Inflammatory macrophage treated with lipopolysaccharide for 4 hours (primary cell): ENCODE measurements at places on chromosomes 12 and 14.

DNA sequence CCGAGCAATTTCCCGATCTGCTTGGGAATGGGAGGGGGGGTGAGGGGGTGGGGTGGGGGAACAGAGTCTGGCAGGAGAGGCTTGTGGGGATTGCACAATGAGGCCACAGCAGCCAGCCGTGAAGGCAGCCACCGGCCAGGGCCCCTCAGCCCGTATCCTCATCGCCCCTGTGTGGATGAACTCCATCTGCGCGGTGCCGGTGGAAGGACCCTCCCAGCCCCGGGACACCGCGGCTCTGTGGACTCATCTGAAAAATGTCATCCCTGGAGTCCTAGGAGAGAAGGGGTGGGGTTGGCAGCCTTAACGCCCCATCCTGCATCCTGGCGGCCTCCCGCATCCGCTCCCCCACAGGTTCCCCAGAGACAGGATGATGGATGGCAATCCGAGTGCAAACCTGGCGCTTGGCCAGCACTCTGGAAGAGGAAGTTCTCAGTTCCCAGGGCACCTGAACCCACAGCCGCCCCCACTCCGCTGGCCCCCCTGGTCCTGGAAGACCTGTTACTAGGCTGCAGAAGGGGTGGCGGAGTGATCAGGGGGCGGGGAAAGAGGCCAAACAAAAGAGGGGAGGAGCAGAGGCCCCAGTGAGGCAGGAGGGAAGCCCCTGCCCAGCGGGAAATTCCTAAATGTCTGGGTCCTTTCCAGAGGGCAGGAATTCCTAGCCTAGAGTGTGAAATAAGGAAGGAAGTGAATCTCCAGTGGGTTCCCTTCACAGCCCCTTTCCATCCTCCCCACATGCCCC lies 1.2 kb upstream of the TNFAIP2 start:
- DNase-seq: peak; percentile 83

DNA sequence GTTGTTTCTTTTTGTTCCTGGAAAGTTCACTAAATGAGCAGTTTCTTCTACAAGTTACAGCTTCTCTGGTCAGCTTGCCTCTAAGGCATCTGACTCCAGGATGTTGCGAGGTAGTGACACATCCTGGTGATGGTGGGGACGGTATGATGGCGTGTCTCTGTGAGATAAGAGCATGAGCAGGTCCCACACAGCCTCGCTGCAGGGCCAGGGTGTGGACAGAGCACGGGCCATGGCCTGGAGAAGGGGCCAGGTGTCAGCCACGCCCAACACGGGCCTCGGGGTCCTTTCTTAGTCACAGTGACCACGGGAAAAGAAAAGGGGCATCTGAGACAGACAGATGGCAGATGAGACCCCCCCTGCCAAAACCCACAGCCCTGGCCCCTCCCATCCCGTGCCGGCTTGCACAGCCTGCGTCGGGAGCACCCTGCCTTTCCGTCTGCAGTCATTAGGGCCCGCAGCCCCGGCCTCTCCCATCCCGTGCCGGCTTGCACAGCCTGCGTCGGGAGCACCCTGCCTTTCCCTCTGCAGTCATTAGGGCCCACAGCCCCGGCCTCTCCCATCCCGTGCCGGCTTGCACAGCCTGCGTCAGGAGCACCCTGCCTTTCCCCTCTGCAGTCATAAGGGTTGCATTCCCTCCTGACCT lies 79.3 kb upstream of the DYNC1H1 start:
- DNase-seq: no peak

DNA sequence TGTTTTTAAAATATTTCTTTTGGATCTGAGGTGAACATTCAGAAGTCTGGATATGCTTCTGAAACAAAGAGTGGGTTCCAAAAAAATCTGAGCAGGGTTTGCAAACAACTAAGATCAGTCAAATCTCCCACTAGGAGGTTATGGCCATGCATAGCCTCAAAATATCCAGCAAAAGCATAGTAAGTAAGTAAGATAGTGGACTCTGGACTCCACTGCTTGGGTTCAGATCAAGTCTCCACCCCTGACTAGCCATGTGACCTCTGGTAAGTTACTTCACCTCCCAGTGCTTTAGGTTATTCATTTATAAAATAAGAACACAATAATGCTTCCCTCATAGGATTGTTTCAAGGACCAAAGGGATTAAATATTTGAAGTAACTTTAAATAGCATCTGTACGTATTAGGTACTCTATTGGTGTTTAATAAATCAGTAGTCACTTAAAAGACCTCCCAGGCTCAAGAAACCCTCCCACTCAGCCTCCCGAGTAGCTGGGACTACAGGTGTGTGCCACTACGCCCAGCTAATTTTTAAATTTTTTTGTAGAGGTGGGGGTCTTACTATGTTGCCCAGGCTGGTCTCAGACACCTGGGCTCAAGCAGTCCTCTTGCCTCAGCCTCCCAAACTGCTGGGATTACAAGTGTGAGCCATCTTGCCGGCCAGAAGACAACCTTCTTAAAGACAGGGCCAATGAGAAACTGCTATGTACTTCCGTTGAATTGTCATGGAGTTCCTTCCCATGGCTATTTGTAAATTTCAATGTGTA lies 95.7 kb upstream of the SOX5 start:
- no peak for DNase-seq

DNA sequence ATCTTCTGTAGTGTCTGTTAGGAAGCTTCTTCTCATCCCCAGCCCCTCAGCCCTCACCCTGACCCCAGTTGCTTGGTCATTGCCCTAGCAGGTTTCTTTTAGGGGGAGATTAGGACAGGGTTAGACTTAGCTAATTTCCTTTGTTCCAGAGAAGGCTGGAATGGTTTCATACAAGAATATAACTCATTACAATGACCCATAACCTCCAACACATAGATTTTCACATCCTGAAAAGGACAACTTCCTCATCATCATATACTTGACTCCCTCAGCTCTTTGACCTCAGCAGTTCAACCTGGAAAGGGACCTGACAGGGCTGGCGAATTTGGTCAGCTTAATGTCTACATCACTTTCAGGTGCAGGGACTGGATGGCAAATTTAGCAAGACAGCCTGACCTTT lies 8.0 kb upstream of the BHLHE41 start:
- DNase-seq: peak; percentile 63

- DNase-seq: no peak
These were observed 139.2 kb downstream of the PDZRN4 start for GRCh38 chr12:41327096-41327895.

DNA sequence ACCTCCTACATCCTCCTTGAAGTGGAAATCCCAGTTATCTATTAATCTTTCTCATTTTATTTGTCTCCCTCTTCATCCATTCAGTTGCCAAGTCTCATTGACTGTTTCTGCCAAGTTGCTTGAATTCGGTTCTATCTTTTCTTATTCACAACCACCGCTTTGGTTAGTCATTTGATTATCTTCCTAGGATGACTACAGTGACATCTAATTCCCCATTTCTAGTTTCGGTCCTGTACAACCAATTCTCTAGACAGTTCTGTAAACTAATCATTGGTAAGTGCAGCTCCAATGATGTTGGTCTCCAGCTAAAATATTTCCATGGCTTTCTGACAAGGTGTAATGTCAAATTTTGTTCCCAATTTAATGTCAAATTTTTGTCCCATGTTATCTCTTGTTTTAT lies 220.1 kb downstream of the ADAMTS20 start:
- no peak for DNase-seq

GRCh38 chr12:116478243-116478773 lies 80.9 kb upstream of the MAP1LC3B2 start:
- no peak for DNase-seq

DNA sequence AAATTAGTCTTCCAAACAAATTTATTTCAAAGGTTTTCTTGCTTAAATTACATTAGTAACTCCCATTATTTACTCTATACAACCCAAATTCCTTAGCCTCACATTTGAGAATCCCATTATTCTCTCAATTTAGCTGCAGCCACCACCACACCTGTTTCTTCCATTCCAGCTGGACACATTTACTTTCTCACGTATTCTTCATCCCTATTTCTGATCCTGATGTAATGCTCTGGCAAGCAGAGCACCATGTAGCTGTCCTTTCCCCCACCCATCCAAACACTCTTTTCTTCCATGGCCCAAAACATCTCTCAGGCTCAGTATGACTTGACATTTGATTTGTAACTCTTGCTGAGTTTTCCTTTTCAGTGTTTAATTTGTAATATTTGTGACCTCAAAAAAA lies 240.2 kb upstream of the CLEC14A start:
- DNase-seq: no peak

DNA sequence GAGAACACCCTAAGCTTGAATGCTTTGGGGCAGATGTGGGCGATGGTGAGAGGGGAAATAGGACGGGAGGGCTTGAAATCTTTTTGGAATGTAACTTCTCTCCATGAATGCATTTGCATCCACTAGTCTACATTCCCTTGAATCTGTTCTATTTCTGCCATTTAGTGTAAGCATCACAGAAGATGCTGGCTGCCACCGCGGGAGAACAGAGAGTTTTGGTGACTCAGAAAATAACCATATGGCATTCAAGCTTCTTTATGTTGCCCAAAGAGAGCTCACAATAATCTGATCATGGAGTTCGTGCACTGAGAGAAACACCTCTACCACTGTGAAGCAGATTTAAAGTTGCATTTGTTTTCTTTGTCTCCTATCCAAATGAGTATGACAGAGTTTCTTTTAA lies 52.6 kb upstream of the OTX2 start:
- no peak for DNase-seq

- DNase-seq: no peak
These were observed 26.9 kb downstream of the JAG2 start for GRCh38 chr14:105141486-105142281.

DNA sequence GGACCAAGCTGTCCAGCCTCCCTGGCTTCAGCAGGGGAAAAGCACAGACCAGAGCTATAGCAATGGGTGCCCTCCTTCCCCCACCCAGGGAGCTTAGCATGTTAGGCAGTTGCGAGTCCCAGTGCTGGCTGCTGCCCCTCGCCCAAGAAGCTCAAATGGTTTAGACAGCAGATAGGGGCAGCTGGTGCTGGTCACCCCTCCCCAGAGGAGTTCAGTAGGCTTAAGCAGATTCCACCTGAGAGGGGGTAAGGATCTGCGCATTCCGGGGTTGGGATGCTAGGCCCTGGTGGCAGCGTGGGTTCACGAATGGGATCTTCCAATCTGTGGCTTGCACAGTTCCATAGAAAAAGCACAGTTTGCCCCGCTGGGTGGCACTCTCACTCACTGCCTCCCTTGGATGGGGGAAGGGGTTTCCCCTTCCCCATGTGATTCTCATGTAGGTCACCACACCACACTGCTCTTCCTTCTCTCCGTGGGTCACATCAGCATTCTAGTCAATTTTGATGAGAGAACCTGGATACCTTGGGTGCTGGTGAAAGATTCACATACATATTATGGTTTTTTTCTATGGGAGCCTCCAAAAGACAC lies 665.6 kb downstream of the C12orf50 start:
- DNase-seq: no peak

- no peak for DNase-seq
These were observed 12.1 kb downstream of the SPTSSA start for GRCh38 chr14:34449819-34450541.

DNA sequence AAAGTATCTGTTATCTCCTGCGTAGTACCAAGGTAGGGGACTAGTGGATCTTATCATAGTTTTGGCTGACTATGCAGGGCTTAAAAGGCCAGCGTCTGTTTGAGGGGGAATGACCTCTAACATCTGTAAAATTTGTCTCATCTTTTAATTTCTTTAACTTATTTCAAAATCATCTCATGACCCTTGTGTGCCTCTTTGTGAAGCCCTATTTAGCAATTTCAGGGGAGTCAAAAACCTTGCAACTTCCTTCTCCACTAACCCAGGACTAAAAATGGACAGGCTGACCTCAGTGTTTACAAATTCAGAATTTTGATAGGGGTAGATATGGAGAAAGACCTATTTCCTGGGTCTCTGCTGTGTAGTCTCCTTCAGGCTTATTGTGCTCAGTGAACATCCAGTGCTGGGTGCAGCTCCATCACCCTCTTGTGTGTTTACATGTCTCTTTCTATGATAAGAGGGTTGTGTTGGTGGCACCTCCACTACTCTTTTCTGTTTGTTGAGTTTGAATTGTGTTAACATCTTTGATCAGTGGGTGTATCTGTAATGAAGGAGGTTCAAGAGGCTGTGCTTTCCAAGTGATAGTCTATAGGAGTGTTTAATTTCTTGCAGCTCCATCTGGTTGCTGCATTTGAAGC lies 14.3 kb downstream of the NECAP1 start:
- DNase-seq: peak; percentile 66

GRCh38 chr12:19018302-19018970 lies 111.1 kb upstream of the PLEKHA5 start:
- no peak for DNase-seq

DNA sequence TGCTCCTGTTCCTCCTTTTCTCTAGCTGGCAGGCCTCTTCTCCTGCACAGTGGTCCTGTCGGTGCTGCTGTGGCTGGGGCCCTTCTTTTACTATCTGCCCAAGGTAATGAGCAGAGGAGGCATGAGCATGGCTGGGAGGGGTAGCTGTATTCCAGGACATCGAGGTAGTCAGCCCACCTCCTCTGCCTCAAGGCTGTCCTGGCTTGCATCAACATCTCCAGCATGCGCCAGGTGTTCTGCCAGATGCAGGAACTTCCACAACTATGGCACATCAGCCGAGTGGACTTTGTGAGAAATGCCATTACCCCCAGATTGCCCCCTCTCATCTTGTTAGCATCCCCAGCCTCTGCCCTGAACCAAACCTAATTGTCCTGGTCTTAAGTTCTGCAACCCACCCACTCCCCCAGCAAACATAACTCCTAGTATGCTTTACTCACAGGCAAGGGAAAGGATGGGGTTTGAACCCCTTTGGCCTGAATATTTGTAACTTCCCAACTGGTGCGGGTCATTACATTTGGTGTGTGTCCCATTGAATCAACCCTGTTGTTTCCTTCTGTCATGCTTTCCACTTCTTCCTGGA lies 9.1 kb downstream of the B4GALNT1 start:
- no peak for DNase-seq

GRCh38 chr12:120674097-120674636 lies 12.8 kb upstream of the MLEC start:
- DNase-seq: peak; percentile 66

- DNase-seq: no peak
These were observed 126.0 kb downstream of the NTF3 start for GRCh38 chr12:5557906-5558305.

GRCh38 chr14:72183631-72184030 lies 251.4 kb downstream of the RGS6 start:
- no peak for DNase-seq

GRCh38 chr14:94888121-94888520 lies 118.2 kb upstream of the GSC start:
- no peak for DNase-seq

GRCh38 chr14:95677179-95677835 lies 8.9 kb upstream of the TCL1B start:
- no peak for DNase-seq

DNA sequence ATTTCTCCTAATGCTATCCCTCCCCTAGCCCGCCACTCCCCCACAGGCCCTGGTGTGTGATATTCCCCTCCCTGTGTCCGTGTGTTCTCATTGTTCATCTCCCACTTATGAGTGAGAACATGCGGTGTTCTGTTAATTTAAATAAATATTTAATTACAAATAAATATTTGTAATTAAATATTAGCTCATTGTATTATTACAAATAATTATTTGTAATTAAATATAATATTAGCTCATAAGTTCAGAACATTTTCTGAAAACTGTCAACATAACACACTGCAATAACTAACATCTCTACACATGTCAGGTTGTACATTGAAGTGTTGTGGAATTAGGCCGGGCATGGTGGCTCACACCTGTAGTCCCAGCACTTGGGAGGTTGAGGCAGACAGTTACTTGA lies 5.4 kb downstream of the RAB3IP start:
- no peak for DNase-seq
